Aorta (tissue), 5 donors: ENCODE measurements at places on chromosomes 12 and 14.

- no peak for DNase-seq
These were observed 3.8 kb upstream of the TRHDE start for GRCh38 chr12:72268386-72268785.

DNA sequence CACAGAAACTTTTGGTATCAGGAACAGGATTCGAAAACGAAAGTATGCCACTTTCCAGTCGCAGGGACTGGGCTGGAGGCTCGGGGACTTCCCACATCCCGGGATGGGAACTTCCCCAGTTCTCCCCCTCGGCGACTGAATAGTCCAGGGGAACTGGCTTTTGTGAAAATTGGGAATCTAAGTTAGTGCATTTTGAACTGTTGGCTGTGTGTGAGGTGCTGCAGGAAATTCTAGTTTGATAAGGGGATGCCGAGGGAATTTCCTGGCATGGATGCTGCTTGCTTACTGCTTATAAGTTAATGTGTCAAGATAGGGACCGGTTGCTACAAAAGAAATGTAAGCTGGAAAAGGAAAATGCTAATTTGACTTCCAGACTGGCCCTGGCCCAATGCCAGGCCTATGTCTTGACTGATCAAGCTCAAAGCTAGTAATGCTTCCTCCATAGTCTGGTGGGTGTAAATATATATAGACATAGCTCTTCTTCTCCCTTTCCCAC is 73.4 kb upstream of the EIF5 start:
- peak; percentile 73 for DNase-seq

- no peak for DNase-seq
These were observed 358.2 kb downstream of the DIO2 start for GRCh38 chr14:79852950-79853744.

DNA sequence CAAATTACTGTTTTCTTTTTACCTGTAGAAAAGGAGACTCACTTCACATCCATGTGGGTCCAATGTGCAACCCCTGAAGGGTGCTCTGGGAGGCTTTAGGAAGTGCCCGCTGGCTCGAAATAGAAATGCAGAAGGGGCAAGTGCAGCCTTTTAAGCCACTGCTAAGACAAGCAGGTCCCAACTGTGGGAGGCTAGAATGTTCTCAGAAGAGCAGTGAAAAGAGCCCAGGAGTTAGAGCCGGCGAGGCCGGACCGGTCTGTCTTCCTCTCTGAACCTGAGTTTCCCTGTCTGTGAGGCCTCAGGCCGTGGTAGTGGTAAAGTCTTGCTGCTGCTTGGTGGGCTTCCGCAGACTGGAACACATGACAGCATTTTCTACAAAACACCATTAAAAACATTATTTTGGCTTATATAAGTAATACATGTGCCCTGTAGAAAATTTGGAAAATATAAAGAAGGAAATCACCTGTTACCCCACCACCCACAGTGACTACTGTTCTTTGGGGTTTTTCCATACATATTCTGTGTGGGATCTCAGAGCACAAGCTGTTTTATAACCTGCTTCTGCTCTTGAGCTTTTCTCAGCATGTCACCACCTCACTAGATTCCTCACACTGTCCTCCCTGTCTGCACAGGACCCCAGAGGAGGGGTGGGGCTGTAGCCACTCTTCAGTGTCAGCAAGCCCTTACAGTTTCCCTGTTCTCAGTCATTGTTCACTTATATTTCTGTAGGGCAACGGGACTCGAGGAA is 6.0 kb downstream of the CKB start:
- peak; percentile 19 for DNase-seq
